Eye (tissue), 1 donor: ENCODE measurements at places on chromosomes 13 and 19.

- DNase-seq = peak; percentile 54
Measured at GRCh38 chr13:27296496-27296895, 25.9 kb downstream of the RASL11A start.

DNA sequence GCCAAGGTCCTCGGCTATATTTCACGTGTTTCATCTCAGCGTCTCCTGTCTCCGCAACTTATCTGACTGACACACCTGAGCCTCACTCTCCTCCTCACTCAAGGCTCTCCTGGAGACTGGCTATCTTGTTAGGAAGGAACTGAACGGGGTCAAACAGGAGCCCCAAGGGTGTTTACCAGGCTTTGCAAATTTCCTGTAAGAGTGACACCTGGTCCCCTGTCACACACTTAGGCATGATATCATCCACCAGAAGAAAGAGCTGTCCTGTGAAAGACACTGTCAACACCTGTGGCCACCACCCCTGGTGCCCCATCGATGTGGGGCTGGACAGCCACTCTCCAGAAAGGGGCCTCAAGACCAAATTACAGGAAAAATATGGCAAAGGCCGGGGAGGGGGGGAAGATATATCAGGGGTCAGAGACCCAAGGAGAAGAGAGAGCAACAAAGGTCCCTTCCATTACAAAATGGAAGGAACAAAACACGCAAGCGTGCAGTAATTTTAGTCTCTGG lies 2.9 kb downstream of the CD70 start:
- no peak for DNase-seq

DNA sequence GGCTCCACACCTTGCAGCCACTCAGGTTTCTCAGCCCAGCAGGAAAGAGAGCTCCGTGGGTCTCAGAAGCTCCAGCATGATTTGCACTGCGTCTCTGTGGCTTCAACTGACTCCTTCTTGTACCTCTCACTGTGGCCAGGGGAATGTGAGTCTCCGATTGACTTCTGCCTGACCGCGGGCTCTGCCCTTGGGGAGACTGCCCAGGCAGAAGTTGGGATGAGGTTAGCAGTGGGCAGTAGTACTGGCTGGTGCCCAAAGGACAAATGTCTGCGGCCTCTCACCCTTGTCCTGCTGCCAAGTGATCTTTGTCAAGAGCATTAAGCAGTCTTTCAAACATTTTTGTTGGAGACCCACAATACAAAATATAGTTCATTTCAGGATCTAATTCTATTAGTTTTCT lies 34.4 kb upstream of the FXYD3 start:
- DNase-seq = no peak

- no peak for DNase-seq
Measured at GRCh38 chr13:84433024-84433423, 550.8 kb upstream of the SLITRK1 start.

DNA sequence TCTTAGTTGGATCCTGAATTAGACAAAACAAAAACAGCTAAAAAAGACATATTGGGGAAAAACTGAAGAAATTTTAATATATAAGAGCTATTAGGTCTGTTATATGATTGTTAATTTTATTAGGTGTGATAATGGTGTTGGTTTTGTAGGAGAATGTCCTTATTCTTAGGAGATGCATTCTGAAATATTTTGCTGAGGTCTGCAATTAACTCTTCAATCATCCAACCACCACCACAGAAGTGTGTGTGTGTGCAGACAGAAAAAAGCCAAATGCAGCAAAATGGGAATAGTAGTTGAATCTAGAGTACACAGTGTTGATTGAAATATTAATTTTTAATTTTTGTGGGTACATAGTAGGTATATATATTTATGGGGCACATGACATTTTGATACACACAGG lies 12.1 kb upstream of the KBTBD7 start:
- no peak for DNase-seq
